ENCODE measurements at places on chromosomes 4 and X. TPM values are rescaled to one million over a fixed set of nuclear protein-coding genes. Genes with fewer than 3 reads are reported as not detected.

The ASB9 gene
- total RNA-seq = 0.18 TPM

The FGFR3 gene
- 1.8 TPM for total RNA-seq

The TMEM35A gene
- total RNA-seq = 0.32 TPM

The TMPRSS11A gene
- not detected for total RNA-seq

The RASSF6 gene
- not detected for total RNA-seq

The CYSLTR1 gene
- total RNA-seq = not detected

The SH3D19 gene
- 145 TPM for total RNA-seq

The MAGEC2 gene
- not detected for total RNA-seq

The SLC10A4 gene
- not detected for total RNA-seq

The TRPC5OS gene
- not detected for total RNA-seq

The ZFP92 gene
- total RNA-seq = 0.81 TPM

The ALAS2 gene
- total RNA-seq = not detected

The PNPLA4 gene
- total RNA-seq = 14.7 TPM

The FGD1 gene
- 6.5 TPM for total RNA-seq

The CCDC149 gene
- 5.7 TPM for total RNA-seq

The GC gene
- not detected for total RNA-seq

The FAAH2 gene
- total RNA-seq = not detected

The CXCL8 gene
- 343 TPM for total RNA-seq

The TLR2 gene
- total RNA-seq = not detected

The POU3F4 gene
- total RNA-seq = not detected

The HMX1 gene
- total RNA-seq = not detected

The OCRL gene
- 9.4 TPM for total RNA-seq

The GJB1 gene
- total RNA-seq = not detected

The HCCS gene
- 17.3 TPM for total RNA-seq

The CYLC1 gene
- total RNA-seq = not detected

The VSIG1 gene
- total RNA-seq = 0.16 TPM

The TLR10 gene
- not detected for total RNA-seq

The ADH1A gene
- total RNA-seq = not detected

The HDX gene
- total RNA-seq = 1.8 TPM

The TCEAL7 gene
- total RNA-seq = 4.2 TPM

The ARHGAP6 gene
- total RNA-seq = 19.8 TPM

The SLC6A14 gene
- not detected for total RNA-seq

The WNK3 gene
- total RNA-seq = 1.4 TPM

The XAGE1A gene
- total RNA-seq = not detected

The ARHGEF38 gene
- total RNA-seq = not detected

The NEUROG2 gene
- total RNA-seq = not detected

The ANK2 gene
- 40.3 TPM for total RNA-seq

The GLRB gene
- total RNA-seq = 1.5 TPM

The SSX7 gene
- total RNA-seq = not detected

The MAGEA9B gene
- not detected for total RNA-seq

The TAB3 gene
- 6.6 TPM for total RNA-seq

The IL13RA1 gene
- total RNA-seq = 64.1 TPM

The LRAT gene
- 0.36 TPM for total RNA-seq

The SMARCAD1 gene
- 17.2 TPM for total RNA-seq

The OTUD6A gene
- not detected for total RNA-seq

The MTNR1A gene
- total RNA-seq = not detected

The ERVMER34-1 gene
- 0.16 TPM for total RNA-seq

Measured in cardiac atrium fibroblast (primary cell).